ENCODE measurements at places on chromosomes 4 and X. TPM values are rescaled to one million over a fixed set of nuclear protein-coding genes. Genes with fewer than 3 reads are reported as not detected.

Gene GYPA
- not detected for polyA plus RNA-seq

Gene SRPK3
- polyA plus RNA-seq: 15.6 TPM

Gene RAB40AL
- not detected for polyA plus RNA-seq

Gene GPM6B
- 228 TPM for polyA plus RNA-seq

Gene CDS1
- 2.4 TPM for polyA plus RNA-seq

Gene UGT2B28
- not detected for polyA plus RNA-seq

Gene SULT1B1
- polyA plus RNA-seq: 0.27 TPM

Gene TRIM60
- polyA plus RNA-seq: not detected

Gene PLXNB3
- 38.0 TPM for polyA plus RNA-seq

Gene ZNF732
- polyA plus RNA-seq: not detected
